A549 treated with CpdA at 1 μM for 4 hours (cell line): ENCODE measurements at places on chromosomes 5 and 9. TPM values are rescaled to one million over a fixed set of nuclear protein-coding genes. Genes with fewer than 3 reads are reported as not detected.

ARSI gene
- total RNA-seq: 33.5 to 52.9 TPM (median 42.9 TPM) in 5 replicates

SLC45A2 gene
- 0.07 to 0.16 TPM in 2 of 5 replicates, not detected in the others for total RNA-seq

CDKN2B-AS1 gene
- not detected in 5 replicates for total RNA-seq

TRPM6 gene
- total RNA-seq: 1.1 to 1.6 TPM (median 1.2 TPM) in 5 replicates

BARX1 gene
- 7.1 to 12.5 TPM (median 11.0 TPM) in 5 replicates for total RNA-seq

MAML1 gene
- 18.3 to 21.6 TPM (median 21.2 TPM) in 5 replicates for total RNA-seq

SLCO6A1 gene
- not detected in 5 replicates for total RNA-seq

SHISAL2B gene
- not detected in 5 replicates for total RNA-seq

CTXN3 gene
- not detected in 5 replicates for total RNA-seq

PCDHGA4 gene
- 0.08 to 0.20 TPM (median 0.10 TPM) in 5 replicates for total RNA-seq

ACTBL2 gene
- total RNA-seq: 0.05 TPM in 1 of 5 replicates, not detected in the others

UBE2D2 gene
- total RNA-seq: 110 to 155 TPM (median 155 TPM) in 5 replicates

ANKRD31 gene
- total RNA-seq: 0.03 to 0.12 TPM (median 0.07 TPM) in 5 replicates

PRDM9 gene
- total RNA-seq: not detected in 5 replicates

SLC23A1 gene
- total RNA-seq: 0.70 to 1.6 TPM (median 1.3 TPM) in 5 replicates
